ENCODE measurements at places on chromosomes 6 and 20.

DNA sequence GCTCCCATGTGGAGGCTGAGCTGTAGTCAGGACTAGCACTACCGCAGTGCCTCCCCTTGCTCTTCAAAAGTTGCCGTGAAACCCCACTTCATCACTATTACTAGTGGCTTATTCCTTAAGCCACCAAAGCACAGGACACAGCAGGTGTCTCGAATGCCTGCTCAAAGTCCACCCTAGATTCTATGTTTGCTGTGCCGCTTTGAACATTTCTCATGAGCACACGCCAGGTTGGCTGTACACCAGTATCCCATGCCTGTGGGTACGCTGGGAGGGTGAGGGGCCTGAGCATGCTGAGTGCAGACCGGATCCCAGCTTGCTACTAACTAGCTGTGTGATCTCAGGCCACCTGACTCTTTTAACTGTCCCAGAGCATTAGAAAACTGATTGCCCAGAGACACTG is 335.8 kb upstream of the QKI start:
- DNase-seq = no peak

DNA sequence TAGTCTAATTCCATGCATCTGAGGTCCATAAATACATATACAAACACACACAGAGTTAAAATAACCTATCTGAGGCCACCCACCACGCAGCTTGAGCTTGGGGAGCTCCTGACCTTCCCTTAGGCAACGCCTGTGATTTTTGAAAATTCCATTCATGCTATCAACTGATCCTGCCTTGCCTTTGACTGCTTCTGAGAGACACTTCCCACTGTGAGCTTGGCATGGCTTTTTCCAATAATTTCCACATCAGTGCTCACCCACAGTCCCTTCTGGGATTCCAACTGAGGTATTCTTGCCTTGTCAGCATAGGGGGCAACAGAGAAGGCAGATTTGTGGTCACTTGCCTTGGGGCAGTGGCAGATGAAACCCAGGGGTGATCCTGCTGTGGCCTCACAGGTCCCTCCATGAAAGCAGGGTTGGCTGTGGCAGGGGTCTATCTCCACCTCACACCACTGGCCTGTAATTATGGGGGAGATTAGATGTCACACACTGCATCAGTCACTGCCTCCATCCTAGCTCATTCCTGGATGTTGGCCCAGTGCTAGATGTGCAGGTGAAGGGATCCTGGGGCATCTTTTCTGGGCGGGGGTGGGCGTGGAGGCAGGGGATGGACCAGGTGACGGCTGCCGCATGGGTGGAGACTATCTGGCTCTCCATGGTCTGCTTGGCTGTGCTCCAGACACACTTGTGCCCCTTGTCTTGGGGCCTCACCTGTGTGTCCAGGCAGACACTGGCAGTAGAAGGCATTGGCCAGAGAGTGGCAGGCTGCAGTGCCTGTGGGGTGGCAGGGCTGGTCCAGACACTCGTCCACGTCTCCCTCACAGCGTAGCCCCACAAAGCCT is 11.2 kb upstream of the GPSM3 start:
- DNase-seq = no peak

DNA sequence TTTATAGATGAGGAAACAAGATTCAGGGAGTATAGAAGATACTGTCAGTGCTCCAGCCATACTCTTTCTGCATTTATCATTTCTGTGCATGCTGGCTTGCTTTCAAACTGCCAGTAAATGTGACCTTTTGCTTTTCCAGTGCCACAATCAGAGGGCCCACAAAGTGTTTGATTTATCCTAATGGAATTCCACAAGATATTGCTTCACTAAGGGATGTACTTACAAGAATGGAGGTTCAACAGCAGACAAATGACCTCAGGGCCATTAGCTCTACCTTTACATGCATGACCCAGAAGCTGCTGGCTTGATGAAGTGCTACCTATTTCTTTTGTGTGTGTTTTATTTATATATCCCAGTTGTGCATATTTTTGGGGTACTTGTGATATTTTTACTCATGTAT is 171.5 kb upstream of the GRIK2 start:
- no peak for DNase-seq

- no peak for DNase-seq
Measured at GRCh38 chr20:57968120-57968519, 258.3 kb upstream of the PMEPA1 start.

- peak; percentile 25 for DNase-seq
Measured at GRCh38 chr20:62955519-62956386, 3.2 kb downstream of the SLC17A9 start.

DNA sequence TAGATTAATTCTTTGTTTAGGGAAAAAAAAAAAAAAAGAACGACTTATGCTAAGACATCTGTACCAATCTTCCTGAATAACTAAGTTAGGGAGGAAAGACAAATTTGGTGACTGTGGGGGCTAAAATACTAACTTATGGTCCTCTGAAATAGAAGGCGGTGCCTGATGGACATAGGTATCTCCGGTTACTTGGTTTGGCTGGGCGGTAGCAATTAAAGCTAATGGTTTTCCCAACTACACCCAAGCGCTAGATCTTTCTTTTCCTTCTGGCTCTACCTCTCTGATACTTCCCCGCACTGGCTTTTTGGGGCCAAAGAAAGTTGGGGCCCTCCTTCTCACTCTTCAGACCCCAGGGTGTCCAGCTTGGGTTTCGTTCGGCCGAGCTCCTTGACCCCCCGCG is 1.0 kb upstream of the RBM24 start:
- no peak for DNase-seq

- no peak for DNase-seq
Measured at GRCh38 chr6:35161776-35162607, 20.9 kb upstream of the TCP11 start.

DNA sequence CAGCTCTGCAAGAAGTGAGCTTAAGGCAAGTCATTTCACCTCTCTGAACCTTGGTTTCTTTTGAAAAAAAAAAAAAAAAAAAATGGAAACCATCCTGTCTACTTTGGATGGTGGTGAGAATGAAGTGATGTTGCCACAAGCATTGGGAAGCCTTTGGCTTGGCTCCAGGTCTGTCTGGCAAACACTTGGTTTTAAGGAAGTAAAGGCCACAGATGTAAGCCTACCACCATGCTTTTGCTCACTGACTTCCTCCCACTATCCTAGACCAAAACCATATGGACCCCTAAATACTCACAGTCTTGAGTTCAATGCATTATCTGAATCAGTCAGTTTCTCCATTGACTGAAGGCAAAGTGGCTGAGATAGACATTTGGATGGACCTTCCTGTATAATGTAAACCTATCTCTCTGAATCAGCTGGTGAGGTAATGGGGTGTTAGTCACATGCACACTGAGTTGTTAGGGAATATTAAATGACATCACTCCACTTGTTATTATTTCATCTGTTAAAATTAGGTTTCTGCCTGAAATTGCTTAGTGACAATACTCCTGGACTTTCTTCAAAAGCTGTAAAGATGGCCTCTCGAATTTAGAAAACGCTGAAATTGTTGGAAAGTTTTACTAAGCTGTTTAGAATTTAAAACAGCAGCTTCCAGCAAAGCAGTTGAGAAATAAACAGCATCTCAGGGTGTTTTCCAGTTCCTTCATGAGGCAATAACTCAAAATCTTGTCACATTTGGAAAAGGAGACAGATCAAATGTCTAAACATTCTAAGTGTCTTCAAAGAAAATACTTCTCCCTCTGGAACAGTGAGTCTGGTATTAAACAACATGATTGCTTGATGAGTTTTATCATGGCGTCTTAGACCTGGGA is 833.5 kb downstream of the DHX35 start:
- DNase-seq = no peak

- no peak for DNase-seq
Measured at GRCh38 chr6:125668071-125668470, 81.4 kb upstream of the HEY2 start.

GRCh38 chr6:109306733-109307132 is 75.5 kb downstream of the CD164 start:
- DNase-seq = peak; percentile 67

DNA sequence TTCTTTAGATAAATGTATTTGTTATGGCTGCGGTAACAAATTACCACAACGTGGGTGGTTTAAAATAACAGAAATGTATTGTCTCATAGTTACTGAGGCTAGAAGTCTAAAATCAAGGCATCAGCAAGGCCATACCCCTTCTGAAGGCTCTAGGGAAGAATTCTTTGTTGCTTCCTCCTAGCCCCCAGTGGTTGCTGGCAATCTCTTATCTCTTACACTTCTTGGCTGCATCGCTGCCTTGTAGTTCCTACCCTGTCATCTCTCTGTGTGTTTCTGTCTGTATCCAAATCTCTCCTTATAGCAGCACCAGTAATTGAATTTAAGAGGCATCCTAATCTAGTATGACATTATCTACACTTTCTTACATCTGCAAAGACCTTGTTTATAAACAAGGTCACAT is 534.7 kb downstream of the PHF3 start:
- DNase-seq = no peak

DNA sequence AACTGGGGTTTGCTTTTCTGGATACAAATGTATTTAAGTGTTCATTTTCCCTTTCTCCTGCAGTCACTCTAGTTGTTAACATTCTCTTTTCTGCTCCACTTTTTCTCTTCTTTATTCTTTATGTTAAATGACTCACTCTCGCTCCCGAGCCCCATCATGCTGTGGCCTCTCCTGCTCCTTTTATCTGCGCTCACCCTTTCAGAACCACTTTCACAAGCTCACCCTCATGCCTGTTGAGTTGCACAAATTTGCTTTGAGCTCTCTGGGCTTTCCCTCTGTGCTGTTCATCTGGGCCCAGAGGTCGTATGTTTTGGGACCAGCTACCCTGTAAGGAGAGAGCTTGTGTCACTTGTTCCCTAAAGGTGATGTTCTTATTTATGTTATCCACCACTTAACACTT is 98.1 kb upstream of the ASCC3 start:
- no peak for DNase-seq

DNA sequence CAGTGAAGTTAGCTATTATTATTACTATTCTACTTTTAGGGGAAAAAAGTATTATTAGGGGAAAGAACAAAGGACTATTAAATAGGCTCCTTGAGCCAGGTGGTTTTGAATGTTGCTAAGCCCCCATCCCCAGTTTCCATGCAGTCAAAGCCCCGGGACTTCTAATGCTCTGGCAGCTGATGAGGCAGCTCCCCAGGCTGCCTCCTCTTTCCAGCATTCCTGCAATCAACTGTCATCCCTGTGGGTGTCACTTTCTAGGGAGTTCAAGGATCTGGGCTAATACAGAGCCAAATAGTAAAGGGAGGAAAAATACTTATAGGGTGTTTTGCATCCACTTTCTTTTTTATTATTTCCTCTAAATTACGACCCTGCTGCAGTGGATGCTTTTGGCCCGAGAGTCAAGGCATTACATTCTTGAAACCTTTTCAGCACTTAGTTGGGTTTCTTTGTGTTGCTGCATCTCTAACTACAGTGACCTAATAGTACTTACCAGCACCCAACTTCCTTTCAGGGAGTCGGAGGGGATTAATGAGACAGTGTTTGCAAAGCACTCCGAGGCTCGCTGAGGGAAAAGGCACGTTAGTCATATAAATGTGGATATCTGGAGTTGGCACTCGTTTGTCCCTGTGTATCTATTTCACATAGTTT is 303.9 kb upstream of the MAP3K7 start:
- DNase-seq = no peak

DNA sequence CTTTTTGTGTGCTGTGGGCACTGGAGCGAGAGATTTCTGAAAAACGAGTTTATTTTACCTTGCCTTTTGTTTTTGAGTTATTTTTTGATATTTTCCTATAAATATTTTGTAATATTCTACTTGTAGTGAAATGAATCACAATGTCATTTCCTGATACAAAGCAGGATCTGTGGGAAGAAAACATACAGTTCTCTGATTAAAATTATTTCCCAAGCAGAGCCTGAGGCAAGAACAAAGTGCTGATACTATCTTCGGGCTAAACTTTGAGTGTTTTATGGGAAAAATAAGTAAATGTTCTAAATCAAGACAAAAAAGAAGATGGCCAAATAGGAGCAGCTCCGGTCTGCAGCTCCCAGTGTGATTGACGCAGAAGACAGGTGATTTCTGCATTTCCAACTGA is 33.7 kb upstream of the ELOVL5 start:
- DNase-seq = no peak

DNA sequence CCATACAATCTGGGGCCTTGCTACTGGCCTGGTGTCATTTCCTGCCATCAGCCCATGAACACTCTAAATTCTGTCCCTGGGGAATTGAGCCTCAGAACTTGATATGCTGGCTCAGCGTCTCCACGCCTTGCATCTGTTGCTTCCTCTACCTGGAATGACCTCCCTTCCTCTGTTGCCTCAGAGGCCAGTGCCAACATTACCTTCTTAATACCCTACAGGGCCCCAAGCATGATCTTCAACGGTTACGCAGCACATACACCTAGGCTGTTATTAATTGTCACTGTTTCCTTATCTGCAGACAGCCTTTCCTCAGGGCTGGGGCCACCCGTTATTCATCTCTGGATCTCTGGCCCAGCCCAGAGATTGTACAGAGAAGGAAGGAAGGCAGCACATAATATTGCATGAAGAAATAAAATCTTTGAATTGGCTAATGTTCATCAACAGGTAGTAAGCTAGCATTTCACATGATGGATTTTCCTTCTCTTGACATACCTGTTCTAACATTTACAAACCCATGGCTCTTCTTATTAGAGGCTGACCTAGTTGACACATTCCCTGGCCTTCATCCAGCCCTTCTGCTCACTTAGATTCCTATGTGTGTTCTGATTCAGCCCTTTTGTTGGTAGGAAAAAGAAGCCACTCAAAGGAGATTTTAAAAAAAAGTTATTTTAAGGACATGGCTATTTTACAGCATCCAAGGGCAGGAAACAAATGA is 8.4 kb upstream of the RNF182 start:
- peak; percentile 30 for DNase-seq

GRCh38 chr6:69693762-69694161 is 103.0 kb downstream of the LMBRD1 start:
- DNase-seq = no peak

- DNase-seq = no peak
Measured at GRCh38 chr20:15905661-15906060, 667.6 kb downstream of the KIF16B start.

GRCh38 chr6:145212813-145213212 is 522.5 kb downstream of the EPM2A start:
- DNase-seq = no peak

GRCh38 chr6:149173222-149173621 is 144.3 kb upstream of the TAB2 start:
- DNase-seq = no peak

GRCh38 chr6:139370283-139370998 is 4.0 kb downstream of the CITED2 start:
- DNase-seq = peak; percentile 20

- no peak for DNase-seq
Measured at GRCh38 chr6:115899730-115900282, 160.9 kb downstream of the FRK start.

- no peak for DNase-seq
Measured at GRCh38 chr6:44682987-44683779, 295.7 kb downstream of the CDC5L start.

DNA sequence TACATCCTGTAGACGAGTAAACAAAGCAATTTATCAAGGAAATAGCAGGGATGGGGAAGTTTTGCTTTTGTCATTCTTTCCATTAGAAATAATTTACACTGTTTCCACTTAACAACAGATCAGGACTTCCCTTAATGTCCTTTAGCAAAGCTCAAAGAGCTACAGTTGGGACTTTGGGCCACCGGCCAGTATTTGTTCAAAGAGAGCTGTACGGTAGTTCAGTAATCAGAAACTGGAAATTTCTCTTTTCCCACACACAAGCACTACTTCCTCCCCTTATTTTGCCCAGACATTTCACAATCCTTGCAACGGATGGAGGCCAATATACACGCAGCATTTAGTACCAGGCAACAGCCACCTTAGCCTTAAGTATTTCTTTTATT is 12.1 kb upstream of the HINT3 start:
- DNase-seq = peak; percentile 31

All from hematopoietic multipotent progenitor cell treated with erythropoietin and hydrocortisone succinate and interleukin-3 and kit ligand, for 8 days (in vitro differentiated cells).